IMR-90 (cell line): ENCODE measurements at places on chromosomes 5 and 9.

- no peak for DNase-seq
Observed at GRCh38 chr9:96071815-96072124, 196.3 kb downstream of the ERCC6L2 start.

- DNase-seq: no peak
Observed at GRCh38 chr5:162529209-162529608, 461.6 kb downstream of the GABRG2 start.

GRCh38 chr5:34735491-34736426 lies 79.6 kb downstream of the RAI14 start:
- DNase-seq: peak; percentile 80

- peak; percentile 56 for DNase-seq
Observed at GRCh38 chr5:93598091-93599000, 15.3 kb downstream of the NR2F1 start.

DNA sequence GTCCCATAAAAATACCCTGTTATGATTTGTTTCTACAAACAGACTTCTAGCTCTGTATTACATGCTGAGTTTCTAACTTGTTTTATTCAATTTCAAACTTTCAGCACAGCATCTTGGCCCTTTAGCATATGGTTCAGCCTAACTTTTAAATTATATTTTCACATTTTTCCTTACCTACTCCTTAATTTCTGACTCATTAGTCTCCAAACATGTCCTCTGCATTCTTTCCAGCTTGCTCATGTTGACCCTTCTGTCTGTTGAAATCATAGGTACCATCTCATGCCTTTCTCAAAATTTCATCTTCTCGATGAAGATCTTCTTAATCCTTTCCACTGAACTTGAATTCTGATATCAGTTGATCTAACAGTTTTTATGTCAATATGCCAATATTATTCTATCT lies 200.9 kb upstream of the RIOK2 start:
- DNase-seq: peak; percentile 36

GRCh38 chr5:4661836-4662235 lies 478.3 kb upstream of the ADAMTS16 start:
- no peak for DNase-seq

GRCh38 chr5:180618829-180619562 lies 27.7 kb upstream of the SCGB3A1 start:
- DNase-seq: peak; percentile 47

GRCh38 chr5:10441083-10441991 lies at the start of gene ROPN1L:
TSS of gene ROPN1L (plus strand) at chr5:10441879. CDS start at chr5:10442168, 289 bp downstream.
- peak; percentile 82 for DNase-seq

DNA sequence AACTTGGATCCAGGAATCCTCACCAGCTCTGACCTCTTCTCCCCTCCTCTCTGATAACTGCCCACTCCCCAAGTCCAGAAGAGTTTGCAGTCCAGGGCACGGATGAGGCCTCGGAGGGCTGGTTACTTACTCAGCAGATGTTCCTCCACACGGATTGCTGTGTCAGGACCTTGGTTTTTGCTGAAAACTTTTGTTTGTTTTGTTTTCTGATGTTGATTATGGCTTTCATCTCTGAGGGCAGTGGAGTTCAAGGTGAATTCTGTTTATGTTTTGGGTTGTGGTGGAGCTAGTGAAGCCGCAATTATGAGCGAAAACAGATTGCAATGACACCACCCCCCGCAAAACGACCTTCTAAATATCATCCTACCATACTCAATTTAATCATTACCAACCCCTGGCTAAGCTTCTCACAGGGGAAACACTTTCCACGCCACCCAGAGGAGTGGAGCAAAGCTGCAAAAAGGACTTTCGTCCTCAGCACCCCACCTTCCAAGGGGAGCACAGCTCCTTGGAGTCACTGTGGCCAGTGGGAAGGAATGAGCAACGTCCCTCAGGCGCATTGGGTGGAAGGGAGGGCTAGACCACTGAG lies 92.7 kb upstream of the SAP30L start:
- DNase-seq: no peak

GRCh38 chr5:169735913-169736312 lies 98.8 kb downstream of the DOCK2 start:
- no peak for DNase-seq

DNA sequence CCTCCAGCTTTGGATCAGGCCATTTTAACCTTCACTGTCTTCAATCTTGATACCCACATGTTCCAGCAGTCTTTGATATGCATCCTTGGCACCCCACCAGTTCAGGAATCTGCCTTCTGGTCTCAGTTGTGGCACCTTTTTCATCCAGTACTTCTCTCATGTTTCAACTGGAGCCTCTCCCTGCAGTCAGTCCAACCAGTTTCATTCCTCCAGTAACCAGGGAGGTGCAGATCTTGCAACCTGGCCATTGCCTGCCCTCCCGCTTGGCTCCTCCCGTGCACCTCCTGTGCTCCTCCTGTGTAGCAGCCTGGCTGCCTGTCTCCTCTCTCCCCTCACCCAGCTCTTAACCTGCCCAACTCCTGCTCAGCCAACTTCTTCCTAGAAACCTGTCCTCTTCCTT lies 20.2 kb downstream of the FUBP3 start:
- no peak for DNase-seq

- no peak for DNase-seq
Observed at GRCh38 chr9:9791611-9792010, 821.2 kb downstream of the PTPRD start.

DNA sequence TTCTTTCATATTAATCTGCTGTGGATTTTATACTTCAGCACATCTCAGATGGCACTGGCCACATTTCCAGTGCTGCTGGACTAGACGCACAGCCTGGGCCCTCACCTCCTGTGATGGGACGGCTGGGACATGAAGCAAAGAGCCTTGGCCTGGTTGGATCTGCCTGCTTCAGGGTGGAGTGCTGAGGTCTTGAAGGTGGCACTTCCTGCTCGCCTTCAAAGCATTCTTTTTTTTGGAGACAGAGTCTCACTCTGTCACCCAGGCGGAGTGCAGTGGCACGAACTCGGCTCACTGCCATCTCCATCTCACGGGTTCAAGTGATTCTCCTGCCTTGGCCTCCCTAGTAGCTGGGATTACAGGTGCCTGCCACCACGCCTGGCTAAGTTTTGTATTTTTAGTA lies 73.1 kb downstream of the RAPGEF1 start:
- no peak for DNase-seq

DNA sequence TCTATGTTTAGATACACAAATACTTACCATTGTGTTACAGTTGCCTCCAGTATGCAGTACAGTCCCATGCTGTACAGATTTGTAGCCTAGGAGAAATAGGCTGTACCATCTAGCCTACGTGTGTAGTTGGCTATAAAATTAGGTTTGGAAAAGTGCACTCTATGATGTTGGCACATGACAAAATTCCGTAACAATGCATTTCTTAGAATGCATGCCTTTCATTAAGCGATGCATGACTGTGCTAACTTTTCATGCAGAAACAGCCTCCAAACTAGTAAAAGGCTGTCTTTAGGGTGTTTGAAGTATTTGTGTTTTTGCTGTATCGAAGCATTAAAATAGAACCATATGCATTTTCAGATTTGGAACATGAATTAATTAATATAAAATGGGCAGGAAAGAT lies 157.9 kb downstream of the RMI1 start:
- DNase-seq: no peak

DNA sequence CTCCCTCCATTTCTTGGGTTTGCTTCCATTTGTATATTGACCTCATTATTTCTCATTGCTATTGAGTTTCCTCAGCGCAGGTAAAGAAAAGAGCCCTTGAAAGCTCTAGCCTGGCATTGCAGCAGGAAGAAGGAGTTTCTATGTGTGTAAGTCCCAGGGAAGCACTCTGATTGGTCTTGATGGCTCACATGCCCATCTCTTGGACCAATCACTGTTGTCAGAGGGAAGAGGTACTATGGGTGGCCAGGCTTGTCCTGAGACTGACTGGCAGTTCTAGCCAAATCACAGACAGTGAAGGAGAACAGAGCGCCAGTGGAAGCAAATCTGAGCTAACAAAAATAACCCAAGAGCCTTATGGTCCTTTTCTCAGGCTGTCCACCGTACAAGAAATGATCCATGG lies 219.0 kb downstream of the PAX5 start:
- no peak for DNase-seq

DNA sequence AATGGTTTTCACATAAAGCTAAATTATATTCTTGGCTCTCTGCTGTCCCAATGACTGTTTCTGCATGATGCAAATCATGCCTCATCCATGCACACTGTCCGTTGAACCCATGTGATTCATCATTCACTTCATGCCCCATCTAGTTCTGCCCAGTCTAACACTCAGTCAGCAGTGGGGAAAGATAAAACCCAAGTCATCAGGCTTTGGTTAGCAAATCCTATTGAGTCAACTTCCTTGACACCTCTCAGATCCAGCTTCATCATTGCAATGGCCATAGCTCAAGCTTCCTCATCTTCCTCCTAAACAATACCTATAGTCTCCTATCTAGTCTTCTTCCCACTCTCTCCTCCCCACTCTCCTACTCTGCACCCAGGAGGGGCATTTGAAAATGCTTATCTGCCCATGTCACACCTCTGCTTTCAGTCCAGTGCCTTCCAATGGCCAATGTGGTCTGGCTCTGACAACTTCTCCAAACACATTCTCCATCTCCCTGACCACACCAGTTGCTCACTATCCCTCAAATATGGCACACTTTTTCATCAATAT lies 266.0 kb upstream of the TRIM32 start:
- peak; percentile 56 for DNase-seq

DNA sequence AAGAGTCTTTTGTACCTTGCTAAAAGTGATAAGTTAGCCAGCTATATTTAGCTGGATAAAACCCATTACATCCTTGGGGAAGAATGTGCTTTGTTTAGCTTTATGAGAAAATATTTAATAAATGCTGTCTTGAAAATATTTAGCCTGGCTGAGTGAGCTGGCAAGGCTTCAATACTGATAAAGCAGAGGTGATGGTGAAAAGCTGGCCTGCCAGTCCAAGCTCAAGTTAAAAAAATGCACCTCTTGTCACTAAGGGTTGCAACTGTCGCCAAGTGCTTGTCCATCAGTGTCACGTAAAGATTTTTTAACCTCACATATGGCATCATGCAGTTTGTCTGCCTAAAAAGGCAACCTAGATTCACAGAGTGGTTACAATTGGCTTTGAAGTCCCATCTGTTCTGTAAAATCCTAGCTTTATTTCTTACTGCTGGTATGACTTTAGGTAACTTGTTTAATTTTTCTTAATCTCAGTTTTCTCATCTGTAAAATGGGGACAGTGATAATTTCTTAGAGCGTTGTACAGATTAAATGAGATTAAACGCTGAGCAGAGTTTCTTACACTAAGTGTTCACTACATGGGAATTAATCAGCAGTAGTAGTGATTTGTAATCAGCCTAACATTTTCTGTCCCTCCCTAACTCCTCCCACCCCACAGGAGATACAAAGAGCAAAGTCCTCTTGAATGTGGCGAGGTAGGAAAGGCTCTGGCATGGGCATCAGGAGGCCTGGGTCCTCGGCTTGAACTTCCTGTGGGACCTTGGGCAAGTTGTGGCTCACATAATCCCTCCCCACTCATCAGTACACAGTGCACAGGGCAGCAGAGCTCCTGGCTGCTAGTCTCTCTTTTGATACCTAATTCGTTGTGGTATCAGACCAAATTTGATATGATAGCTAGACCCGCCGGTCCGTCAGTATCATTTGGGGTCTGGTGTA lies 48.7 kb downstream of the PIK3R1 start:
- DNase-seq: peak; percentile 81

- peak; percentile 82 for DNase-seq
Observed at GRCh38 chr9:130770679-130771442, 64.2 kb upstream of the ABL1 start.

DNA sequence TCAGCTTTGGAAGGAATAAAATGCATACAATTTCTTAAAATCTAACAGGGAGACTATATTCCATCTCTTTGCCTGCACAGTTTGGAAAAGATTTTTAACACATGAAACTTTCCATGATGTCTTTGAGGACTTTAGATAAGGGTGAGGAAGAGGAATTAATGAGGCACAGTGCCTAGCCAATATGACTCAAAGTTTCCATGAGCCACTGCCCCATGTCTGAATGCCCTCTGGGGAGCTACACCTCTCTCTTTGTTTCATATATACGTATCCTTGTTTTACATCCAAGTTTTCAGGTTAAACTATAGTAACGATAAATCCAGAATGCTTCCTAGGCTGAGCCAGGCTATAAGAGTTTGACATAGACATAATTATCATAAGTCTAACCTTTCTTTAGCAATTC lies 349.3 kb upstream of the TLE4 start:
- no peak for DNase-seq

DNA sequence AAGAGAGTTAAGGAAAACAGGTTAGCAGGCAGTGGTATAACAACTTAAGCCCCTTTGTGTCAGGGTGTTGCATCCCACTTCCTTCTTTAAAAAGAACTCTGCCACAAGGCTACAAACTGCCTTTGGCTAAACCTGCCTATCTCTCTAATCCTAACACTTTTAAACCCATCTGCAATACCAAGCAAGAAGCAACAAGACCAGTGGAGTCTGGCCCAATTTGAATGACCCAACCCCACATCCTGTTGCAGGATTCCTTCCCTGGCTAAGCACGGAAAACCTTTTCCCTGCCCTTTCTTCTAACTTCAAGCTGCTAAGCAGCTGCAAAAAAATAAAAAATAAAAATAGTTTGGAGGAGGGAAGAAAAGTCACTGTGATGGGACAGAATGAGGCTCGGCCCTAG lies 27.1 kb downstream of the ABCA1 start:
- no peak for DNase-seq

DNA sequence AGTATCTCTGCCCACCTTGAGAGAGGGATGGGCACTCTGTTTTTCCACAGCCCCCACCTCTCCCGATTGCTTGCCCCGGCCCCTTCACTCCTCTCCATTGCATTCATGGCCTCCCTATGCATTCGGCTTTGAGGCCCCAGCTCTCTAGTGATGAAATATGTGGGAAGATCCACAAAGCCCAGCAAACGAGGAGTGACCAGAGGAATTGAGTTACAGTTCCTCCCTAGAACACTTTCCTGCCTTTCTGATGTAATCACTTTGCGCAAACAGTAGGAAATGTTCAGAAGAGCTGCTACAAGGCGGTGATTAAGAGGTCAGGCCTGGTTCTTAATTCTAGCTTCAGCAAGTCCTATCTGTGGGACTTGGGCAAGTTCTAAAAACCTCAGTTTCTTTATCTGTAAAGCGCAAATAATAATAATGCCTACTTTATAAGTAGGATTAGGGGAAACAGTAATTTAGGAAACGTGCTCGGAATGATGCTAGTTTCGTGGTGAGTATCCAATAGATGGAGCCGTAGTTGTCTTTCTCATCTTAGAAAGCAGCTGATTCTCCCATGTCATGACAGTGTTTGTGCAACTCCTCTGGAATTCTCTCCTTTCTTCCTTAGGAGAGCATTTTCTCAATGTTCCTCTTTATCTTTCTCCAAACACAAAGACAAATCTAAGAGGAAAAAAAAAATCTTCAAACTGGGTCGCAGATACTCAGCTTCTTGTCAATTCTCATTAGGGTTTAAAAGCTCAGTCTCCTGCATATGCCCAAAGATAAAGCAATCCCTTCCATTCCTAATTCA lies 99.5 kb upstream of the MSX2 start:
- peak; percentile 41 for DNase-seq
